ENCODE measurements at places on chromosomes 3 and 15.

DNA sequence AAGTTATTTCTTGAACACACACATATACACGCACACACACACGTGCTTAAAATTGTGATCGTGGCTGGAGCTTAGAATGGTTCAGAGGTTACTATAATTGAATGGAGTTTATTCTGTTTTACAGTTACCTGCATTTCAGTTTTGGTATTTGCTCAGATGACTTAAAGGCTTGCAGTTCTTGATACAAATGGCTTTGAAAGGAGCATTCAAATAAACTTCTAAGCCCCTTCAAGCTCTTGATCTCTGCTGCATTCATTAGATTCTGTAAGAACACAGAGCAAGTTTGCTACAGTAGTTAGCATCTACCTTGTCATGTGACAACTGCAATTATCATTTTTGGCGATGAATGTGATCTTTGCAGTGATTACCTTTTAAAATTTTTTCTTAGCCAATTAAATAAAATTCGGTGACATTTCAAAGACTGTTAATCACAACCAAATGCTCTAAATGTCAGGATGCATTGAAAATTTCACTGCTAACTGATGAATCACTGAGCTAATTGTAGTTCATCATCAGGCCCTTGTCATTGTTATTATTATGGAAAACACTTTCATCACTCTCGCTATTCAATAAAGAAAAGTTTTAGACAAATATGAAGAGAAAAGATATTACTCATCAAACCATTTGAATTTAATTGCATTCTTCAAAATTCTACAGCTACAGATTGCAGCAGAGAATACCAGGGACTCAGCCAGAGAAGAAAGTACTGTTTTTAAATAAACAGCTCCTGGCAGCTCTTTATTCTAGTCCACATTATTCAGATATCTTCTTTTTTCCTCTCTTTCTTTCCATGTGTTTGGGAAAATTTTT lies 296.1 kb downstream of the LRTM1 start:
- no peak for DNase-seq

GRCh38 chr15:98667521-98668179 lies 19.3 kb downstream of the IGF1R start:
- no peak for DNase-seq

DNA sequence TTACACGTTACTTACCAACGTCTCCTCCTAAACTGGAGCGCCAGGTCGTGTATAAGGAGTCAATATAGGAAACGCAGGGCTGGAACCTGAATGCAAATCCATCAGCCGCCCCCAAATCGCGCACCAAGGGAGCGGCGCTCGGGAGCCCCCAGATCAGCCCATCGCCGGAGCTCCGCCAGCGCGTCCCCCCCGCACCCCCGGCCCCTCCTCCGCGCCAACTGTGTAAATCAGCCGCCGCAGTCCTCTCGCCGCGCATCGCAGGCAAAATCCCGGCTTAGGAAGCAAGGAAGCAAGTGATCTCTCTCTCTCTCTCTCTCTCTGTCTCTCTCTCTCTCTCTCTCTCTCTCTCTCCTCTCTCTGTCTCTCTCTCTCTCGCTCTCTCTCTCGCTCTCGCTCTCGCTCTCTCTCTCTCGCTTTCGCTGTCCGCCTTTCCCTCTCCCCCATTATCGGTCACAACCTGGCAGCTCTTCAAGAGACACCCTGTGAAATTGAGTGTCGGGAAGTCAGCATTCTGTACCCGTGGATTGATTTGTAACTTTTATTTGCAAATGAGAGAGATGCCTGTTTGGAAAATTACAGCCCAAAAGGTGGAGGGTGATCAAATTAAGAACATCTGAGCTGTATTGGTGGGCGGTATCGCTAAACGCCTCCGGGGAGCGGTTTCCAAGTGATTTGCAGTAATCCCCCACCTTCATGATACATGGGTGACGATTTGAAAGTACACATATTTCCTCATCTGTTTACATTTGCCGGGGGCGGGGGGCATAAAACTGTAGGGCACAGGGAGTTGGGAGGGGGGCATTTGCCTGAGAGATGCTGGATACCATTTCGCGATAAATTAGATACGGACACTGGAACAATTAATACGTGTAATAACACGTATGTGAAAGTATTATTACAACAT lies 645 bp upstream of the SLITRK3 start:
- no peak for DNase-seq

DNA sequence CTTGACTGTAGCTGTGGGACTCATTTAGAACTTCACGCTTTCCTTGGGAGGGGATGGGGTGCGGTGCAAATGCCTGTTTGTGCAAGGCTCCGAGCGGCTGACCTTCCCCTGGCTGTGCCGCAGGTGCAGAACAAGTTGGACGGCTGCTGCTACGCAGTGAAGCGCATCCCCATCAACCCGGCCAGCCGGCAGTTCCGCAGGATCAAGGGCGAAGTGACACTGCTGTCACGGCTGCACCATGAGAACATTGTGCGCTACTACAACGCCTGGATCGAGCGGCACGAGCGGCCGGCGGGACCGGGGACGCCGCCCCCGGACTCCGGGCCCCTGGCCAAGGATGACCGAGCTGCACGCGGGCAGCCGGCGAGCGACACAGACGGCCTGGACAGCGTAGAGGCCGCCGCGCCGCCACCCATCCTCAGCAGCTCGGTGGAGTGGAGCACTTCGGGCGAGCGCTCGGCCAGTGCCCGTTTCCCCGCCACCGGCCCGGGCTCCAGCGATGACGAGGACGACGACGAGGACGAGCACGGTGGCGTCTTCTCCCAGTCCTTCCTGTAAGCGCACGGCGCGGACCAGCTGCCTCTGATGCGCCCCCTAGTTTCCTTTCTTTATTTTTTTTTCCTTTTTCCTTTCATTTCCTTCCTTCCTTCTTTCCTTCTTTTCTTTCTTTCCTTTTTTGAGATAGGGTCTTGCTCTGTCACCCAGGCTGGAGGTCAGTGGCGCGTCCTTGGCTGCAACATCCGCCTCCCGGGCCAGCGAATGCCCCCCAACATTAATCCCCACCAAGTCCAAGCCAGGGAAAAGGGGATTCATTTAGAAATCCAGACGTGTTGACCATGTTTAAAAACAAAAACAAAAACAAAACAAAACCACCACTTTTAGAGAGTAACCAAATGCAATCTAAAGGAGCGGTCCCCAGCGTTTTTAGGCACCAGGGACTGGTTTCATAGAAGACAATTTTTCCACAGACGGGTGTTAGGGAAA lies 42.7 kb downstream of the EIF2AK4 start:
- peak; percentile 82 for DNase-seq

DNA sequence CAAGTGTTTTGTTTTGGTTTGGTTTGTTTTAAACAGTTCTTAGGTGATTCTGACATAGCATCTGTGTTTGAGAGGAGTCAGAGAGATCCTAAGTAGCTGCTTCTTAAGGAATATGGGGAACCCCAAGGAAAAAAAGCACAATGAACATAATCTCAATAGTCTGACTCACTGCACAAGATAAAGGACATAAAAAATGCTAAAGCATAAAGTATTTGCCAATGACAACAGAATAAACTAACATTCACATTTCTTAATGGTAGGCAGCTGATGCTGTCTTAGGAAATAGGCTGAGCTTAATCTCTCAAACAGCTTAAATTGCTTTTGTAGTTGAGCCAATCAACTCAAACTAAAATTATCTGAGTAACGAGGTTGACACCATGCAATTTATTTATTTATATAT lies 2.9 kb downstream of the NCEH1 start:
- peak; percentile 35 for DNase-seq

- no peak for DNase-seq
Measured at GRCh38 chr15:54571576-54571975, 593.3 kb downstream of the UNC13C start.

DNA sequence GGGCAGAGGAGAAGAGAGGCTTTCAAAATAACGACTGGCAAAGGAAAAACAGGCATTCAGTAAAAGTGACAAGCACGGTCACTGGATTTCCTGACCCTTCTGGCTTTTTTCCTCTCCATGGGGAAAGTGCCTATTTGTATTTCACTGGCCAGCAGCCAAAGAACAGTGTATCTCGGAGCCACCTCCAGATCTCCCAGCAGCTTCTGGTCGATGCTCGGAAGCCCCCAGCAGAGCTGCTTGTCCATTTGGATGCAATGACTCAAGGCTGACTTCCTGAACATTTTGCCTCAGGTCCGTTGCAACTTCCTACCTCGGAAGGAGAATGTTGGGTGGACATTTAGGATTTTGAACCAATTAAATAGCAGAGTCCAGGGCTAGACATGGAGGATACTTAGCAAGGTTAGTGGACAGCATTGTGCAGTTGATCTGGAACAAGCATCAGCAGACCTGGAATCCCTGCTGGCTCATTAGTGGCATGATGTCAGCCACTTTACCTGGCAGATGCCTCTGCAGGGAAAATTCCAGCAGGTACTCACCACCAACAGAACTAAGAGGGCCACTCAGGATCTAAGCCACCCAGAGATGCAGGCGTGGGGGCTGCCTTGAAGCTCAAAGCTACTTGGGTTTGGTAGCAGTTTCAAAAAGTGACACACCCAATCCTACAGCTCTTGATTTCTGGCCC lies 1.1 kb downstream of the FAM107A start:
- DNase-seq = no peak

DNA sequence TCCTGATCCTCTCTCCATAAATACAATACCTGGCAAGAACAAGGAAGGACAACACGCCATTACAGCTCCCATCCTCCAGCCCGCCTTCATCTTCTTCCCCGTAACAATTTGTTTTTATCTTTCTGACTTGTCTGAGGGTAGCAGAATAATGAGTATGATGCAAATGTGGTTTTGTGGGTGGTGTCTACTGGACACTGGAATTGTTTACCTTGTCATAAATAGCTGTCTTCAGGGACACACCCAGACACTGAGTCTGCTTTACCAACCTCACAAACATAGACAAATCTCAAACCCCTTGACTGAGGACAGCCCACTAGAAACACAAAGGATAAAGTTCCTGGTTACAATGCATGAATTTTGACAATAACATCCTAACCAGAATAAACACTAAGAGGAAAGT lies 13.4 kb downstream of the WDR72 start:
- DNase-seq = no peak

GRCh38 chr3:171458864-171459136 lies 1.4 kb downstream of the TNIK start:
- no peak for DNase-seq

- DNase-seq = no peak
Measured at GRCh38 chr3:104132566-104133403, 1233.9 kb upstream of the ALCAM start.

DNA sequence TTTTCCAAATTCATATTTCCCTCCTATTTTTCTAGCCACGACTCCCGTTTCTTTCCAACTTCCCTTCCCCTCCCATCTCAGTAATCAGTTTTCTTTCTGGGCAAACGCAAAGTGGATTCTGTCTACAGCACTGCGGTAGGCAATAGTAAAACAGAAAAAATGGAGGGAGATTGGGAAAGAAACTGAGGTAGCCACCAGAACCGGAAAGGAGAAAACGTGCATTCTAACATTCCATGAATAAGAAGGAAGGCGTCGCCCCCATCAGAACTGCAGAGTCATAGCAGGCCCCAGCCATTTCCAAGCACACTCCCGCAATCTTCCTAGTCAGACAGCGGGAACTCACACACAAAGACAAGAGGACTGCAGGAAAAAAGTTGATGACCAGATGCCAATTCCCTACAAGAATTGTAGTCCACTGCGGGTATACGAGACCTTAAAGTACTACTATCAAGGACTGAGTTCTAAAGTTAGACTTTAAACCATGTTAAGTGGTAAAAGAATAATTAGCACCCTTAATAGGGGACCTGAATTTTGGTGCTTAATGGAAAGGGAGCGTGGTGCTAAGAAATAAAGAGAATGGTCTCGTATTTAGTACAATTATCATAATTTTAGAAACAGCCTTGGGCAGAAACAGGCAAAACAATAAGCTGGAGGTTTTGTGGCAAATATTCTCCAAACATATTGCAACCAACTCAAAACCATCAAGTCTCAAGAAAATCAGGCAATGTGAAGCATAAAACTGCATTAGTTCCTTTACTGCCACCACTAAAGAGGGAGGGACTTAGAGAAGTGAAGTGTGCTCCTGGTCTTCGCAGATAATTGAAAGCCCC lies 1.4 kb downstream of the PFN2 start:
- DNase-seq = peak; percentile 70

DNA sequence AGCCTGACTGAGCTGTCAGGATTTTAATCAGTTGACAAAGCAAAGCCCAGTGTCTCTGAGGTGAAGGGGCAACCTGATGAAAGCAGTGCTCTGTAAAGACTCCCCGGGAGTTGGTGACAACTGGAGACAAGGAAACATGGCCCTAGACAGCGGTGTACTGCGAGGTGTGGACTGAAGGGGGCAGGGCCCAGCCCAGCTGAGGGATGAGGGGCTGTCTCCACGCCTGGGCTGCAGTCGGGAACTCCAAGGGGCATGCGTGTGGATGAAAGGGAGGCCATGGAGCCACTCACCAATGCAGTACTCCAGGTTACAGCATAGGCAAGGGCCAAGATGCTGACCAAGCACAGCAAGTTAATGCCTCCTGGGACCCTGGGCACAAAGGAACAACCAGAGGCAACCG lies 45.1 kb downstream of the SCAP start:
- no peak for DNase-seq

DNA sequence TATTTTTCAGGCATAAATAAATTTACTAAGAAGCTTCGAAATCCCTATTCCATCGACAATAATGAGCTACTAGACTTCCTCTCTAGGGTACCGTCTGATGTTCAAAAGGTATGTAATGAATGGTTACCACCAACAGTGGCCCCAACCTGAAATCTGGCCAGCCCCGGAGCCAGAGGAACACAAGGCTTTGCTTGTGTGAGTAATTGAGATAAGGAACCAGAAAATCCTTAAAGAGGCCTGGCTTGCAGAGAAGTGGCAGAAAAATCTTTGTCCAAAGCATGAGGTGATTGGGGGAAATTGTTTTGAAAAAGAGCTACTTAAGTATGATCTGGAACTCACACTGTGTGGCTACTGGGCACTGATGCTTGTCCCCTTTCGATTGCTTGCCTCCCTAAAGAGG lies 245.3 kb downstream of the MCTP2 start:
- DNase-seq = no peak

DNA sequence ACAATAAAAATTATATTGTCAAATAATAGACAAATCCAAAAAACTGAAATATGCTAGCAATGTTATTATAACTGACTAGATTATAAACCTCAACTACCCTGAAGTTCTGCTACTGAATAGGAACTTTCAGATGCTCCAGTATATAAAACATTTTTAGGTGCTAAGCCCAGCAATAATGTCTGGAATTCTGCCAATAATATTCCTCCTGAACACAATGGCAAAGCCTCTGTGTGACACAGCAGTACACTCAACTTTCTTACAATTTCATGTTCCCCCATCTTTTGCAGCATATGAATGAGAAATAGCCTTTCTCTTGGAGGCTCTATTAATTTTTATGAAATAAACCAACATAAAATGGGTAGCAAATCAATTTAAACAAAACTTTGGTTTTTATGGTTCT lies 29.5 kb downstream of the ATOSA start:
- no peak for DNase-seq

Measured in AG08395 (cell line).